ENCODE measurements at places on chromosomes 11 and 22. TPM values are rescaled to one million over a fixed set of nuclear protein-coding genes. Genes with fewer than 3 reads are reported as not detected.

- no peak for DNase-seq
Observed at GRCh38 chr11:57416436-57416835, 10.5 kb downstream of the SLC43A3 start.

GRCh38 chr11:31877083-31877482 is 66.0 kb upstream of the PAX6 start:
- DNase-seq = no peak

- no peak for DNase-seq
Observed at GRCh38 chr11:30729187-30729713, 143.1 kb upstream of the MPPED2 start.

DNA sequence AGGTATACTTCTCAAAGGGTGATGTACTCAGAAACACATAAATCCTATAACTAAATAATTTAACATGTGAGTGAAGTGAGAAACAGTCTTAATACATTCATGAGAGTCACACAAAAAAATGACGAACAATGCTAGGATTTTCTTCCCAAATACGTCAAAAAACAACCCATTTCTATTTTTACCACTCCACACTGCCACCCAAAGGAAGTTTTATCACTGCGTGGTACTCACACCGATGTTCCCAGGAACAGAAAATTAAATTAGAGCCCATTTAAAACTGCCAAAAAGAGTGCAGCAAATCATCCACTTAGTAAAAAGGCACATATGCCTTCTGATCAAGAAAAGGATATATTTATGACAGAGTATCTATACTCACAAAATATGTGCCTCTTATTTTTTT is 710.9 kb upstream of the FAT3 start:
- no peak for DNase-seq

OR52N4 gene
- not detected for polyA plus RNA-seq

NAALADL1 gene
- polyA plus RNA-seq = 10.0 TPM

OSBPL5 gene
- polyA plus RNA-seq = 20.5 TPM

E2F8 gene
- polyA plus RNA-seq = 11.4 TPM
